ENCODE measurements at places on chromosomes 1 and 21.

DNA sequence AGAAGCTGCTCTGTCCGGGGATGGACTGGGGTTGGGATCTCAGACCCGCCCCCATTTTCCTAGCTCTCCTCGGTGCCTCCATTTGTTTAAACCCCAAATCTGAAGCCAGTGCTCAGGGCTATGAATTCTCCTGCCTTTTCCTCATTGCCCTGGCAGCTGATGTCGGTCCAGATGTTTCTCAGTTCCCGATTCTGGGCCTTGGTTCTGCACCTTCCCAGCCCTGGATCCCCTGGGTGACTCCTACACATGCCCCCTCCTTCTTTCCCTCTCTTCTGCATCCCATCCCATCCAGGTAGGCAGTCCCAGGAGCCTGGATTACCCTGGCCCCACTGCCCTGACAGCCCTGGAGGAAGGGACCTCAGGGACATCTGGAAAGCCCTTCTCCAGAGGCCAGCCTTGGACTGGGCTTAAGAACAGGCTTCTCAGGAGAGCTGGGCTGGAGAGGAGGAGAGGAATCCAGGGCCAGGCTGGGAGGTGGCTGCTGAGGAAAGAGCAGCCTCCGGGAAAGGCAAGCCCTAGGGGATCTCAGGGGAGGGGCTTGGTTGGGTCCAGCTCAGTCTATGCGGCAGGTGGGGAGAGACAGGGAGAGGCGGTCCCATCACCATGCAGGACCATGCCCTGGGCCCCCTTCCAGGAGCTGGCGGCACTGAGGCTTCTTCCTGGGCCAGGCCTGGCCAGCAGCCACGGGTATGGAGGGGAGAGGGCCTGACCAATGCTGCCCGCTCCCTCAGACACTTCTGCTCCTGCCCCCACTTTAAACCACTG is 6.8 kb upstream of the EPS8L3 start:
- DNase-seq, result no peak

DNA sequence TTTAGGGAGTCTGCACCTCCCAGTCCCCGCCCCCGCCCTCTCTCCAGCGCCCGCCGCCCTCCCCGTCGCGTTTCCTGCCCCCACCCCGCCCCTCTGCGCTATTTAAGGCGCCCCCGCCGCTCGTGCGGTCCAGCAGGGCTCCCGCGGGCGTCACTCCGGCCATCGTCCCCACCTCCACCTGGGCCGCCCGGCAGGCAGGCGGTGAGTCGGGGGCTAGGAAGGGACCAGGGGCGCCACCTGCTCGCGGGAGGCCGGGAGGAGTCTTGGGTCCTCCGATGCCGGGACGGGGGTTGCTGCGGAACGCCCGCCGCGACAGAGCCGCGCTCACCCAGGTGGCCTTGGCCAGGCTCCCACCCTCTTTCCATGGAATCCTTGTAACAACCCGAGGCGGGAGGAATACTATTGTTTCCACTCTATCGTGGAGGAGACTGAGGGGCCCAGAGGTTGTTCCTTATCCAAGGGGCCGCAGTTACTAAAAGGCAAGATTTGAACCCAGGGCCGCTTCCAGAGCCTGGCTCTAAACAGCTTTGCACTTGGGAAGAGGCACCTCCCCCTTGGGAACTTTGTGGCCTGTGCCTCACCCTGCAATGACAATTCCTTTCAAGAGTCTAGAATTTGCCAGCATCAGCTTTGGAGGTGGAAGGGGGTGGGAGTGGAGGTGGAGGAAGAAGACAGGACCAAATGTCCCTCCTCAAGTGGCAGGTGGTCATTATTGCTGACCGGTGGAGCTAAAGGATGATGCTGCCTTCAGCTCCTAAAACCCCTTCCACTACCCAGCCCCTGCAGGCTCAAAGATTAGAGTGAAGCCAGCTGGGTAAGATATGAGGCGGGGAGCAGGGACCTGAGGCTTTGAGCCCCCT is at the start of gene GJA4:
TSS of gene GJA4 (plus strand) at position 132 of the 860 bp plus-strand sequence. CDS start 1,215 bp downstream, outside the sequence.
- DNase-seq, result no peak

- DNase-seq, result peak; percentile 62
Measured at GRCh38 chr1:94929351-94930217, 2.7 kb upstream of the CNN3 start.

DNA sequence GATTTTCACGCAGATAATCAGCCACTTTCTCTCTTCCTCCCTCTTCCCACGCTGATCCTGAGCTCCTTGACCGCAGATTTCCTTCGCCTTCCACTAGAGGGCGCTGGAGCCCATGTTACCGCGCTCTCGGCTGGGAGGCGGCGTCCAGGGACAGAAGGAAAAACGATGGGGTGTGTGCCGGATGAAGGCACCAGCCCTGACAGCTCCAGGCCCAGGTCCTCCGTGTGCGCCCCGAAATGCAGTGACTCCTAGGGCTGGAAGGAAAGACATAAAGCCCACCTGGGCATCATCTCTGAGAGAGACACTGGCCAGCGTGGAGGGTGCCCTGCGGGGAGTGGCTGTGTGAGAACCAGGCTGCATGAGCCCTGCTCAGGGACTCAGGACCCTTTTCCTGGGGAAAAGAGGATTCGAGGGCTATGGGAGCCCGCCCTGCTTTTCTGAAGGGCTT is 44.9 kb upstream of the CYP2J2 start:
- peak; percentile 78 for DNase-seq

Measured in kidney (tissue), 22 donors.